ENCODE measurements at places on chromosomes 13 and 19. TPM values are rescaled to one million over a fixed set of nuclear protein-coding genes. Genes with fewer than 3 reads are reported as not detected.

KLK12 gene
- not detected for total RNA-seq

LAIR1 gene
- total RNA-seq: not detected

REEP6 gene
- total RNA-seq: 1.7 TPM

ALOX5AP gene
- 0.33 TPM for total RNA-seq

GRCh38 chr19:43634872-43635560, 4.6 kb downstream of the CADM4 start:
- no peak for DNase-seq

DNA sequence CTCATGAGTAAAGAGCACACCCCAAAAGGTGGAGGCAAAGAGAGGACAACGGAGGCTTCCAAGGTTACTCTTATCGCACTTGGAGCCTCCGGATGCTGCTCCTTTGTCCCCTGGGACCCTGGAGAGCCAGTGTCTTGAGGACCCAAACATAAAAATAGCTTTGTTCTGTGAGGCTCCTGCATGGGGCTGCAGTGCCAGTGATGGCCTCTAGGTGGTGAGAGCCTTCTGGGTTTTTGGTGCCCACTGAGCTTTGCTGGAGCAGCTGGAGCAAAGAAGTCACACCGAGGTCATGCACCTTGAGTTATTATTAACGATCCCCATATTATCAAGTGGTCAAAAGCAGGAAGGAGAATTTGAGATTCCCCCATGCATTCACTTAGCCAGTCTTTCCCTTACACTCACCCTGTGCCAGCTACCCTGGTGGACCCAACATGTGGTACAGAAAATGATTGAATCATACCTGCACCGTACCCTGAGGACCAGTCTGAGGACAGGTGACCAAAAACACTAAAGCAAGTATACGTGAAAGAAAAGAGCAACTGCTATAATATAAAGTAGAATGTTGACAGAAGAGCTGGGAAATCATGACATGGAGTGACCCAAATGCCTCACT, 41.5 kb downstream of the ZNF682 start:
- DNase-seq: no peak

GRCh38 chr19:47469719-47470118, 2.0 kb downstream of the SLC8A2 start:
- DNase-seq: no peak
